ENCODE measurements at places on chromosomes 11 and 22.
A peak's percentile ranks its signal among the peaks of the same experiment; 100 is the strongest.

- no peak for DNase-seq
Measured at GRCh38 chr11:114606003-114606801, 10.6 kb upstream of the NXPE4 start.

- DNase-seq = no peak
Measured at GRCh38 chr11:1090600-1091331, 16.1 kb downstream of the MUC2 start.

DNA sequence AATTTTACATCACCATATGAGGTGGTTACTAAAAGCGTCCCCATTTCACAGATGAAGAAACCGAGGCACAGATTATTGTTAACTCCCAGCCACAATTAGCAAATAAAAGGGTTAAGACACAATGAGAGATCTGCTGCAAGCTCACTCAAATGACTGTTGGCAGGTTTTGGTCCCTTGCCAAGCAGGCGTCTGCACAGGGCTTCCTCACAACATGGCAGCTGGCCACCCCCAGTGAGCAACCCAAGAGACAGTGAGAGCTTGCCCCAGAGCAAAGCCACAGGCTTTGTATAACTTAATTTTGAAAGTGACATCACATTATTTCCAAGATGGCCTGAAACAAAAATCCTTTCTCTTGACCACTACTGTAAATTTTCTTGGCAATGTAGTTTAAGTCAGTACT, 217.6 kb downstream of the NTM start:
- no peak for DNase-seq

- no peak for DNase-seq
Measured at GRCh38 chr22:38223289-38223960, 21.6 kb downstream of the MAFF start.

DNA sequence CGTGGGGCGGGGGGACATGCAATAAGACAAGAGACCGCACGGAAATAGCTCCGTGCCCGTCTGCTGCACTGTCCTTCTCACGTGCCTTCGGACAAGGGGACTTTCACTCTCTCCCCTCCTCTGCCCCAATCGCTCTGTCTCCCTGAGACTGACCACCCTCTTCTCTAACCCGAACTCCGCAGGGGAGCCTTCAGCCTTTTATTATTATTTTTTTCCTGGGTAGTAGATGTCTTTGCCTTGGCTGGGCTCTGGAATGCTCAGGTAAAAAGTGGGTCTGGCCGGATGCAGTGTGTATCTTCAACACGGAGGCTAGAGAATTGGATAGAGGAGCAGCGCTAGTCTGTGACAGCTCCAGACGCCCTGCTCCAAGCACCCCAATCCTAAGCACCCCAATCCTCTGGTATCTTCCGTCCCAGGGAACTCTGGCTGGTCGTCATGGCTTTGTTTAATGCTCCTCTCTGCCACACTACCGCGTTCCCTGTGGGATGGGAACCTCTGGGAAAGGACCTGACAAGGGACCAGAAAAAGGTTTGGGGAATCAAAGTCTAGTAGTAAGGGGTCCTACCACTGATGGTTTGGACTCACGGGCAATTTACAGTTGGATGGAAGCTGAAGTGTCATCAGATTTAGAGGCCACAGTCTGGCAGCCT, 25.1 kb upstream of the ROBO3 start:
- DNase-seq = no peak

GRCh38 chr11:79670882-79671281, 230.1 kb upstream of the TENM4 start:
- no peak for DNase-seq

GRCh38 chr11:46529928-46530574, 63.8 kb downstream of the AMBRA1 start:
- DNase-seq = no peak

- DNase-seq = no peak
Measured at GRCh38 chr11:93564895-93565294, 21.7 kb upstream of the SMCO4 start.

DNA sequence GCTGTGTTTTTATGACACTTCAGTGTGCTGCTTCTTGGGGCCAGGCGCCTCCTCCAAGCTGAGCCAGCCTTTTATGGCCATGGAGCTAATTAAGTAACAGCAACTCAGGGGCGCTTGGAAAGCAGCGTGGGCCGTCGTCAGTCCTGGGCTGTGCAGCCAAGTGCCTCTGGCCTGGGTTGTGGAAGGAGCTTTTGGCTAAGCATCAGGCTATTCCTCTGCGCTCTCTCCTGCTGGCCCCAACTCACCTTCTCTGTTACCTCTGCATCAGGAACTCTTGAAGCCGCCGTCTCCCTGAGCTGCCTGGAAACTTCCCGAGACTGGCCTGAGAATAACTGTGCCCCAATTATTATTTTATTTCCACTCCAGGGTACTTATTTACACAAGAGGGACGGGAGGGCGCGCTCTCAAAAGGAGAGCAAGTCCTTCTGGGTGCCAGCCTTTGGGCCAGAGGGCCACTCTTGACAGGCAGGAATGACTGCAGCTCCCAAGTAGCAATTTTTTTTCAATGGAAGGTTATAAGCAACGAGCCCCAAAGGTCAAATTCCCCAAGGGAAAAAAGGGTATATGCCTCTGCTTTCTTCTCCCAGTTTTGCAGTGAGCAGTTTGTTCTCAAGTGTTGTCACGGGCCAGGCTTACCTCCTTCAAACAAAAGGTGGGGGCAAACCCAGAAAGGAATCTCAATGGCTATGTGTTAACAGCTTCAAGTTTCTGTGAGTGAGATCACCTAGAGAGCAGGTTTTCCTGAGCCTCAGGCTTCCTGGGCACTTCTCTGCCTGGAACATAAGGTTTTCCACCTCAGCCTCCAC, 38.5 kb upstream of the NAV2 start:
- no peak for DNase-seq

DNA sequence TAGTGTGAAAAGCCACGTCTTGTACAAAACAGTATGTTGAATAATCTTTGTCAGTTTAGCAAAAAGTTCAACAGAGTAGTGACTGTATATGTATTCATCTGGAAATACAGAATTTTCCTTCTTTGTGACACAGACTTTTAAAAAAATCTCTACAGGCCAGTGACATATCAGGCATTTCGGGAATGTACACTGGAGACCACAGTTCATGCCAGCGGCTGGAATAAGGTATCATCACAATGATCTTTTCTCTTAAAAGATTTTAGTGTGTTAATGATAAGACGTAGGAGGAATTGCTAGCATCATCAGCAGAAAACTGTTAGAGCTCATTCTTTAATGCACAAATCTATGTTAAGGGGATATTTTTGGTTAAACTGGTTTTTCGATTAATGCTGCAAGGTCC, 57.4 kb downstream of the BCL2L13 start:
- DNase-seq = peak; percentile 24

DNA sequence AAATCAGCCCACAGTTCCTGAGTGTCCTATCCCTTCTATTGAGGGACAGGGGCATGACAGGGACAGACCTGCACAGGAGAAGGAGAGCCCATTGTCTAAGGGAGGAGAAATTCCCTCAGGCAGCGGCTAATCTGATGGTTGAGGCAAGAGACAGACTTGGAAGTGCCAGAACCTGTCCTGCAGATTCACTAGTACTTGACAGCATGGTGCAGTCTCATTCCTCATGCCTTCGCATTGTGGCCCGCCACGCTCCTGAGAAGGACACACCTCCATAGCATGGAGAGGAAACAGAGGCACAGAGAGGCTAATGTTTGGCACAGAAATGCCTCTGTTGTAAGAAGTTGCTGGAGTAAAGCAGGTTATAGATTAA, 3.2 kb downstream of the P2RY6 start:
- no peak for DNase-seq

- peak; percentile 74 for DNase-seq
Measured at GRCh38 chr11:33687733-33688479, 12.7 kb downstream of the C11orf91 start.

GRCh38 chr22:22371031-22371541, 126.5 kb downstream of the VPREB1 start:
- DNase-seq = no peak

DNA sequence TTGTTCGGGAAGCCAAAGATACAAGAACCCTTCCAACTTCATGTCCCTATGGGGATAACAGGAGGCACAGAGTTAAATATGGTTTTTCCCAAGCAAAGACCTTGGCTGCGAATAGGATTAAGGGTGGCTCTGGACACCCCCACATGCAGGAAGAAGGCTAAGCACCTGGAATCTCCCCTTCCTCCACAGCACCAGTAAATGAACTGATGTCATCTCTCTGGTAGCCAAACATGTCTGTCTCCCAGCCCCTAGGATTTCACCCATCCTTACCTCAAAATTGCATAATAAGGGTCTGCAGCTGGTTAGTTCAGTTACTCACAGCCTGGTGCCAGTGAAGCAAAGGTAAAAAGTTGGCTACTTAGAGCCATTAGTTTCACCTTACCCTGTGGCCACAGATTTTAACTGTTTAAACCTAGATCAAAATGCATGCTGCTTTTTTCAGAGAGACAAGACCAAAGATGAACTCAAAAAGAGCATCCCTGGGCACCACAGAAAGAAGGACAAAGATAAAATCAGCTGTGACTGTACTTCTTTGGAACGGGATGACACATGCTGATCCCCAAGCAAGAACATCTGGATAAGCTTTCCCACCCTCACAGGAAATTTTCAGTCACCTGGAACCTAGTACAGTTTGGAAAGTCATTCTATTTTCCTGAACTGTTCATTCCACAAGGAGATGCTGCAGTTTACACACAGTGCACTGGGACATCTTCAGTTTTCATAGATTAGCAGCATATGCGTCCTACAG, 77.2 kb upstream of the AKIP1 start:
- DNase-seq = no peak

DNA sequence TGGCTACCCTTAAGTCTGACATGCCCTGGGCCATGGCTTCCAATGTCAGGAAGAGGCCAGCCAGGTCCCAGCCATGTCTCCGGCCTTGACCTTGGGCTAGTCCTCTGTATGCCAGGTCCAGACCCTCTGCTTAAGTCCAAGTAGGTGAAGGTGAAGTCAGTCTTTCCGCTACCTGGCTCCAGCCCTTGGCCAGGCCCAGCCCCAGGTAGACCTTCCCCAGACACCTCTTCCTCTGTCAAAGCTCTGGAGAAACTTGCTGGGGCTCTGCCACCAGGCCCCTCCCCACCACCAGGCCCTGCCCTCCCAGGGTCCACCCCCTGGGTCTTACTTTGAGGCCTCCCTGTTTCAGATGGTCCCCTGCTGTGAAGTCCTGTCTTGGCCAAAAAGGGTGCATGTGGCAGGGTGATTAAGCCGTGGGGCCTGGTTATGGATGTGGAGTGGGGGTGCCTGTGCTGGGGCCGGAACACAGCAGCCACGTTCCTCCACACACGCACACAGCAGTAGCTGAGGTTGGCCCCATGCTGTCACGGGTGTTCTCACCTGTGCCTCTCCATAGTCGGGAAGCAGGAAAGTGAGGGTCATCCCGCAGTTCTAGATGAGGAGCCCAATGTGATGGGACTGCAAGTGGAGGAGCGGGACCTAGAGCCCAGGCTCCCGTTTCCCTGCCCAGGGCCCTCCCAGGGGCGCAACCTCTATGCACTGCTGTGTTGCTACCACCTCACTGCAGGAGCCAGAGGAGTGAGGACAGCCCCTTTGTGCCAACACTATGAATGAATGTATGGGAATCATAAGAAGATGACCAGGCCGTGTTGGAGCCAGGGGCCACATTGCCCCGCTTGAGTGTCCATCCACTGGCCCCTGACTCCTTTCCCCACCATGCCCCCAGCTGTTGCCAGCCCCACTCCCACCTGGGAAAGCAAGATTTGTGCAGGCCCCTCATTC, 72.2 kb downstream of the LINC01488 start:
- DNase-seq = no peak

GRCh38 chr22:50710221-50710620, 27.8 kb upstream of the ACR start:
- DNase-seq = no peak

DNA sequence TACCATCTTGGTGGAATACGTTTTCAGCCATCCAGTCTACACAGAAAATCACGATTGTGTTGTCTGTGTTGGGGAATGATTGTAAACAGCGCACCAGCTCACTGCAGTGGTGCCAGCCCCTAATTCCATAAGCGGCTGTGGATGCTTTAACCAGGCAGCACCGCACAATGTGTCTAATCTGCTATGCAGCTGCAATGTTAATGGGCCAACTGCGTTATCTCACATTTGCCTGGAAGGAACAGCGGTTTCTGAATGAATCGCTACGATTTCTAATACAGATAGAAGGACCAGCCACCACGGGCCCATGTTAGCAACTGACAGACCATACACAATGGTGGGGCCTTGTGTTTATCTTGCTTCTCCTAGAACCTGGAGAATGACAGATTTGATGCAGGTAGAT, 384.5 kb upstream of the KIRREL3 start:
- no peak for DNase-seq

GRCh38 chr11:12901272-12901671, 107.8 kb upstream of the RASSF10 start:
- peak; percentile 28 for DNase-seq

- no peak for DNase-seq
Measured at GRCh38 chr22:37481347-37481907, 4.8 kb downstream of the MFNG start.

Data from brain microvascular endothelial cell (primary cell).